Mesenchymal stem cell (in vitro differentiated cells and primary cell): ENCODE measurements at places on chromosomes 3 and 15.
A peak's percentile ranks its signal among the peaks of the same experiment; 100 is the strongest.

- no peak for DNase-seq
Observed at GRCh38 chr3:154244644-154245043, 79.6 kb downstream of the DHX36 start.

DNA sequence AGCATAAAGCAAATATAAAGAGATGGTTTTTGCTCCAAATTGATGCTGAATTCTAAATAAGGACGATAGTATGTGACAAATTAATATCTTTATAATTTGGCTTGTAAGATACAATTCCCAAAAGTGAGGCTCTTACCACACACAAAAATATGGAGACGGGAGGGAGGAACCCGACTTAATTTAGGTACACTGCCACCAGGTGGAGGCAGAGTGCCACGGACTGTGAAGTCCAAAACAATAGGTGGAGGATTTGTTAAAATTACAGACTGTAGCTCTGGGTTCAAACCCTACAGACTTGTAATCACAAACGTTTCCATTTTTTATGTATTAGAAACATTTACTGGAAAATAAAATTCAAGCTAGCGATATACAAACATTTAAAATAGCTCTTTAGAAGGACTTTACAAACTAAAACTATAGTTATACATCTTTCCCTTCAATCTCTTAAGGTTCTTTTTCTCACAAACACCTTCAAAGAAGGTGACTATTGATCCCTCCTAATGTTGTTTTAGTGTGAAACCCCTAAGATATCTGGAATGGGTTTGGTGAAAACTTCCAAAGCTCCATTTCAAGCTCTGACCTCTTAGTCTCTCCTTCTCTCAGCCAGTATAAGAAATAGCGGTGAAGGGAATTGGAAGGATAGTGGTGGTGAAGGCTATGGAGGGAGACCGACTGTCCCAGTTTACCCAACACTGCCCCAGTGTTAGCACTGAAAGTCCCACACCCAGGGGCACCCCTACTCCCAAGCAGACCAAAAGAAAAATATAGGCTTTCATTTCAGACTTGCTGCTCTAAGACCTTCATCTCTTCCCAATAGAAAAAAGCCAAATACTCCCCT is 89.7 kb downstream of the AQP9 start:
- peak; percentile 79 for DNase-seq

GRCh38 chr15:77440378-77440999 is 19.8 kb downstream of the HMG20A start:
- DNase-seq, result peak; percentile 92

- no peak for DNase-seq
Observed at GRCh38 chr15:65374821-65375401, 2.9 kb downstream of the IGDCC3 start.

- no peak for DNase-seq
Observed at GRCh38 chr15:23983500-23984259, 296.6 kb upstream of the NDN start.

GRCh38 chr3:144011251-144011799 is 39.7 kb downstream of the DIPK2A start:
- no peak for DNase-seq

DNA sequence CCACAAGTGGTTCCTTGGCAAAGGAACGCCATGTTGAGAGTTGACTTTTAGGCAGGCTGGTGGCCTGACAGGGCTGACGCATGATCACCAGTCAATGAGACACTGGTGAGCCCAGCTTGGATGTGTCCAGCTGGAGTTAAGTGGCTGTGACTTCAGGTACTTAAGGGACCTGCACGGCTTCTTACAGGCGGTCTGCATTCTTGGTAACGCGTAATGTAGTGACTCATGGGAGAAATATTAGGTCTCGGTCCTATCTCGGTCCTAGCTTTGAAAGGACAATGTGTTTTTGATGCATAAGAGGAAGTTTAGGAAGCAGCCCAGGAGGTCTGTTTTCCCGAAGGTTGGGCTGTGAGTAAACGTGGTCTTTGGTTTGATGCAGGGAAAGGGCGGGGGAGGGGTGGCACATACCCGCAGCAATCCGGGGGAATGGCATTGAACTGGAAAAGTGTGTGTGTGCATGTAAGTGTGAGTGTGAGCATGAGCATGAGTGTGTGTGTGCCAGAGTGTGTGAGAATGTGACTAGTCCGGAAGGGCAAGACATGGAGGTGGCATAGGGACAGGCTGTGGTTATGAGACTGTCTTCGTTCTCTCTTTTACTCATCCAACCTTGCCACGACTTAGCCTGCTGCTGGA is 55.3 kb downstream of the FAM43A start:
- DNase-seq, result peak; percentile 81

- DNase-seq, result peak; percentile 95
Observed at GRCh38 chr3:171306631-171307030, 153.6 kb downstream of the TNIK start.

GRCh38 chr3:184284696-184285095 is 8.9 kb downstream of the ECE2 start:
- DNase-seq, result peak; percentile 75

- DNase-seq, result no peak
Observed at GRCh38 chr3:101423984-101424888, 88.8 kb downstream of the SENP7 start.

DNA sequence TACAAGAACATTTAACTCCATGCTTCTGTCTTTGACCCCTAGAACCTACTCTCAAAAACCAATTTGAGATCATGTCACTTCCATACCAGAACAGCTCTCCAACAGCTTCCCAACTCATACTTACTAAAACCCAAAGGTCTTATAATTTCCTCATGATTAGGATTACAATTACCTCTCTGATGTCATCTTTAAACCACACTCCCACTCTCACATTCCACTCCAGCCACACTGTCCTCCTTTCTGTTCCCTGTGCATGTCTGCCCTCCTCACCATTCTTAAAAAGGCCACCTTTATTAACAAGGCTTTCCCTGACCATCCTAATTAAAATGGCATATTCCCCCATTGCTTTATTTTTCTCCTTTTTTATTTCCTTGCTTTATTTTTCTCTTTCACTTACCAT is 18.9 kb downstream of the PHC3 start:
- DNase-seq, result no peak

DNA sequence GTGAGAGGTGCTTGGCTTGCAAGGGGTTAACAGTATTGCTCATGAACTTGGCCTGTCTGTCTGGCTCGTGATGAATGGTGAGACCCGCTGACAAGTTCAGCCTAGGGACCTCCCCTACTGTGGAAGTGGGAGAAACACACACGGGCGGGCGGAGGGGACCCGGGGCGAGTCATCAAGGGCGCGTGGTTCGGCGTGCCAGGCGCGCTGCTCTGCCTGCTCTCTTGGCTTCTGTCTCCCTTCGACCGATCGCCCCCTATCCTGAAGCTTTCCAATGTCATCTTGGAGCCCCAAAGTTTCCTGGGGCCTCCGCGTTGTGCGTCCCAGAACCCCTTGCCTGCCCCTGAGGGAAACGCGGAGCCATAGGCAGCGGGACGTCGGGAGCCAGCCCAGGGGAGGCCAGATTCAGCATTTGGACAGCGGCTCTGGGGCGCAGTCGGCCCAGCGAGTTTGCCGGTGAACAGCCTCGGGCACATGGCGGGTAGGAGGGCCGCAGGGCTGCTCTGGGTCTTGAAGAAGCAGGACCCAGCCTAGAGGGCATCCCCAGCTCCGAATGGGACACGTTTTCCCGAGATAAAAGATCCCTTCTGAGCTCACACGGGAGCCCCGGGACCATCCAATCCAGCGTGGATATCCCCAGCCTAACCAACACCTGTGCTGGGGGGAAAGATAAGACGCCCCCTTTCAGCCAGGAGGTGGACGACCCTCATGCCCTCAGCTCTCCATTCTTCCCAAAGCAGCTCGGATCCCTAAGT is 27.0 kb upstream of the POLG start:
- DNase-seq, result peak; percentile 63

DNA sequence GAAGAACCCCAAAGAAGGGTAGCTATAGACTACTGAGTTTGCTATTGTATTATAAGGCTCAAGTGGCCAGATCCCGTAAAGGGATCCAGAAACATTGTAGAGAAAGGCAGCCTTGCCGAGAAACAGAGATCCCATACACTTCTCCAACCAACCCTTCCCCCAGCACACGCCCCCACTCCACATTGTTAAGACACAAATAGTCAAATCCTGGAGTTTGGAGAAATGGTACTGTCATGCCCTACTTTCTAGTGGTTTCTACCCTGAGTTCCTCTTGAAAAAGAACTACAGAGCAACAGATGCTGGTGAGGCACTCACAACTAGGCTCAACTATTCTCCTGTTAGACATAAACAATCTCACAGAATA is 33.2 kb downstream of the B4GALT4 start:
- no peak for DNase-seq

- DNase-seq, result no peak
Observed at GRCh38 chr15:83835479-83835878, 181.6 kb downstream of the ADAMTSL3 start.

GRCh38 chr3:169348929-169349621 is 314.4 kb downstream of the MECOM start:
- no peak for DNase-seq

GRCh38 chr3:66381626-66382025 is 119.2 kb downstream of the LRIG1 start:
- no peak for DNase-seq

DNA sequence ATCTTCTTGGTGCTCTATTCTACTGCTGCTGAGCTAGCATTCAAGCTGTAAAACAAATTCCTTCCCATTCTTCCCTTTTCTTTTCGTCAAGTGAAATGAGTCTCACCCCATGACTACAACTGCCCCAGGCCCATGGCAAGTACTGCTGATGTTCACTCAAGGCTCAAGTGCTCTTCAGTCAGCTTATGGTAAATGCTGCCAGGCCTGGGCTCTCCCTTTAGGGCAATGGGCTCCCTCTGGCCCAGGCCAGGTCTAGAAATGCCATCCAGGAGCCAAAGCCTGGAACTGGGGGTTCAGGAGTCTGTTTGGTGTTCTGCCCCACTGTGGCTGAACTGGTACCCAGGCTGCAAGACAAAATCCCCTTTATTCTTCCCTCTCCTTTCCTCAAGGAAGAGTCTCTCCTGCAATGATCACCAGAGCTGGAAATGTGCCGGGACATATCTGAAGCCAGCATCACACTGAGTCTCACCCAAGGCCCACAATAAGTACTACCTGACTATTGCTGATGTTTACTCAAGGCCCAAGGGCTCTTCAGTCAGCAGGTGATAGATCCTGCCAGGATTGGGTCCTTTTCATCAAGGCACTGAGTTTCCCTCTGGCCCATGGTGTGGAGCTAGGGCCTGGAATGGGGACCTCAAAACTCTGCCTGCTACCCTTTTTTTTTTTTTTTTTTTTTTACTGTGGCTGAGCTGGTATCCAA is 205.0 kb upstream of the STAC start:
- no peak for DNase-seq

DNA sequence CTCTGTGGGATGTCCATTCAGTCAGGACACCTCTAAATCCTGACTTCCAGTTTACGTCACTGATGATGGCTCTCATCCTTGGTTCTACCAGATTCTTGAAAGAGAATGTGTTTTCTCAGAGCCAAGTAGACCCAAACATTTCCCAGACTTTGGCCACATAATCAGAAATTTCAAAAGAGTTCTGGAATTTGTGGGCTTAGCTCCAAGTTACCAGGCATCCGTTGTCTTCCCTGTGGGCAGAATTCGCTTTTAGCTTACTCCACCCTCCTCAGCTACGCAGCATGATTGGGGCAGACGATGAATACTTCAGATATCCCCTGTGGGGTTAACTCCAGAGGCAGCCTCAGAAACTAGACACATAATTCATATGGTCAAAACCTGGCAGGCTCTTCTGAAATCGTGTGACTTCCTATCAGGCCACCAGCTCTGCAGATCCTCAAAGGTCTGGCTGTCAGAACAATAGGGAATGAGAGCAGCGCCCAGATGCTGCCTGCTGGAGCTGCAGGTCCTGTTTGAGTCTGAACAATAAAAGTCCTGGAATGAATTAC is 30.6 kb downstream of the CRTC3 start:
- peak; percentile 89 for DNase-seq

DNA sequence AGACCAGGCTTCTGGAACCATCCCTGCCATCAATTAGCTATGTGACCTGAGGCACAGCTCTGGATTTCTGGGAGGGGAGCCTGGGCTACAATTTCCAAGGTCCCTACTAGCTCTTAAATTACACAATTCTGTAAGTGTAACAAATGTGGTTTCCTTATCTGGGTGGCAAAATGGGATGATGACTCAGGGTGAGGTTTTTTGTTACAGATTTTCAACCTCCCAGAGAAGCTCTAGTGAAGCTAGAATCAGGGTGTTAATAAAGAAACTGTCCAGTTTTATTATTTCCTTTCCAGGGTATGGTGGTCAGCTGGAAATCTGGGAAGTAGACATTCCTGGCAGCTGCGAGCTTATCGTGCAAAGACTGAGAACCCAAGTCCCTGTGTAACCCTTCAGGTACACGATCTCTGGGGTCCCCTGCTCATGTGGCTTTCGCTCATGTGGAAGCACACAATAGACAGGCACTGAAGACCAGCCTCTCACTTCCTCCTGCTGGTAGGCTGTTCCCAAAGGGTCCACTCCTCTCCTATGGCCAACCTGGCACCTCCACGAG is 7.3 kb downstream of the RAB27A start:
- DNase-seq, result peak; percentile 91
